ENCODE measurements at places on chromosomes 11 and 22. TPM values are rescaled to one million over a fixed set of nuclear protein-coding genes. Genes with fewer than 3 reads are reported as not detected.

The SERPING1 gene
- not detected for total RNA-seq

The DAGLA gene
- total RNA-seq: 0.07 TPM

The CCDC73 gene
- 0.11 TPM for total RNA-seq

The PGR gene
- total RNA-seq: not detected

The JRKL gene
- total RNA-seq: 12.9 TPM

The GRAP2 gene
- 44.1 TPM for total RNA-seq

The FEN1 gene
- total RNA-seq: 131 TPM

The ADAMTS8 gene
- not detected for total RNA-seq

DNA sequence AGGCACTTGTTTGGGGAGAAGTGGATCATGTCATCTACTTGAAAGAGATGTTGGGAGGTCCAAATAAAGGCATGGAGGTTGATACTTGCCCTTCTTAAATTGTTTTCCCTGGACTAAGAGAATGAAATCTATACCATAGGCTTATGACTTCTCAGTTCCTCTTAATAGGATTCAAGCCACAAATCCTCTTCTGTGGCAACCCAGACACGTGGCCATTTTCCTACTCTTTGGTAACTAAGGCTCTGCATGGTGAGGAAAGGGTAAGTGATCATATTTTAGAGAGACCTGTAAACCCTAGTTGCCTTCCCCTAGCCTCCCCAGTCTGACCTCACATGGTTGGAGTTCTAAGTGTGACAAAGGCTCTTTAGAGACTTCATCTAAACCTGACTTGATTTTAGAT is 72.9 kb upstream of the CD44 start:
- H3K36me3 ChIP-seq: peaks cover 23% of the 10 kb centered on the region
- DNase-seq: no peak
- H3K4me3 ChIP-seq: no peak overlapping the region
- peaks cover 22% of the 10 kb centered on the region for H3K4me1 ChIP-seq
- peaks cover 11% of the 10 kb centered on the region for H3K27me3 ChIP-seq
- H3K27ac ChIP-seq: no peak overlapping the region

DNA sequence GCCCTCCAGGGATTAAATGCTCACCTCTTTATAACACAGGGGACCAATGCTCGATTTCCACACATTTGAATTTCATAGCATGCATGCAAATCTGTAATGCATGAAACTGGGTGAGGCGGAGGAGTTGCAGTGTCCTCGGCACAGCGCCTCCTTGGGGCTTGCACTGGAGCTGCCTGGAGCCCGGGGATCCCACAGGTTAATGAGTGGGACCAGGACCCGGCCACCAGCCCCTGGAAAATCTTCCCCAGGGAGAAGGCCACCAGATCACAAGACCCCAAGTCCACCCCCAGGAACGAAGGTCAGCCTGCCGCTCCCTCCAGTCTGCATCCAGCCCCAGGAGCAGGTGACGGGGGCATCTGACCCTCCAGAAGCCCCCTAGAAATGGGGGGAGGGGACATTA is 119.1 kb downstream of the MN1 start:
- H3K36me3 ChIP-seq: no peaks in the 10 kb centered on the region
- no peak overlapping the region for H3K4me3 ChIP-seq
- no peaks in the 10 kb centered on the region for H3K27me3 ChIP-seq
- no peak overlapping the region for H3K27ac ChIP-seq
- H3K4me1 ChIP-seq: no peaks in the 10 kb centered on the region
- DNase-seq: no peak

DNA sequence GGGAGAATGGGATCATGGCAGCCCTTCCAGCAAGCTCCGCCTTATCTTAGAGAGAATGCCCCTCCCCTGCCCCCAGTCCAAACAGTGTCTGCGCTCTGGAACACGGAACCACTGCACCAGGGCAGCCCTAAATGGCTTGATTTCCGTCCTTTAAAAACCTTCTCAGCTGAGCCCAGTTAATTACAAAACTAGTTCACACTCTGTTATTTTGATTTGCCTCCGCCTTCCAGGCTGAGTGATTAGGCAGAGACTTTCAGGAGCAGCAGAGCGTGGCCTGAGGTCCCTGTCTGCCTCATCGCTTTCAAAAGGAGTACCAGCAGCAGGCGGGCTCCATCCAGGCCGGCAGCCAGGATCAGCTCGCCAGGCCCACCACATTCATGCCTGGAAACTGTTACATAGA is 313.0 kb downstream of the BRD1 start:
- no peaks in the 10 kb centered on the region for H3K27me3 ChIP-seq
- no peak overlapping the region for H3K4me3 ChIP-seq
- H3K36me3 ChIP-seq: peaks cover 23% of the 10 kb centered on the region
- no peak overlapping the region for H3K27ac ChIP-seq

DNA sequence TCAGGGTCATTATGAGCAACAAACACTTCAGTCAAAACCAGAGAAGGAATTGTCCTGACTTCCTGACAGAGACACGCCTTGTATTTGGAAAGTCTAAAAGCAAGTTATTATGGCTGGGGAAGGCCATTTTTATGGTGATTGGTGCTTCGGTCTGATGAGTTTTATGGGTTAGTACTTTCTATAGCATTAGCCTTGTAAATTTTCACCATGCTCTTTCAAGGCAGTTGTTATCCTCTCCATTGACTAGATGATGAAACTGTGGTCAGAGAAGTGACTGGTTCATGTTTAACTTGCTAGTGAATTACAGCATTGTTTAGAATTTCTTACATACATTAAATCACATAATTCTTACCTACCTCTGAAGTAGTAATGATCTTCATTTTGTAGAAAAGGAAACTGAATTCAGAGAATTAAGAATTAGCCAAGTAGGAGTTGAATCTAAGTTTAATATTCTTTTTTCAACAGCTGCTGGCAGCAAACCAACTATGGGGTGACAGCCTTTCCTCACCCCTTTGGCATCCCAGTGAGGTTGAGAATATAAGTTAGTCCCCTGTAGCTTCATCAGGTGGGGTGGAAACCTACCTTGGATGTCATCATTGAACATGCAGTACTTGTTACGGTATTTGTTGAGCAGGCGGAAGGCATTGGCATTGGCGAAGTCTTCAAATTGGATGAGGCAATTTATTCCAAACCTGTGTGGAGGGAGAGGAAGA is 90.0 kb downstream of the CCDC81 start:
- DNase-seq: no peak
- no peak overlapping the region for H3K27ac ChIP-seq
- H3K36me3 ChIP-seq: no peaks in the 10 kb centered on the region
- peaks cover 11% of the 10 kb centered on the region for H3K4me1 ChIP-seq
- no peak overlapping the region for H3K4me3 ChIP-seq

GRCh38 chr22:47189056-47189916 is 426.8 kb downstream of the TBC1D22A start:
- no peak overlapping the region for H3K4me3 ChIP-seq
- H3K27me3 ChIP-seq: no peaks in the 10 kb centered on the region
- H3K4me1 ChIP-seq: no peaks in the 10 kb centered on the region
- H3K27ac ChIP-seq: no peak overlapping the region

GRCh38 chr11:57322256-57323166 is 2.2 kb downstream of the TNKS1BP1 start:
- DNase-seq: no peak
- H3K27ac ChIP-seq: peak overlapping the region; percentile 40
- H3K4me1 ChIP-seq: peaks cover 36% of the 10 kb centered on the region

GRCh38 chr11:108853864-108854263 is 189.0 kb downstream of the DDX10 start:
- peaks cover 26% of the 10 kb centered on the region for H3K4me1 ChIP-seq
- no peaks in the 10 kb centered on the region for H3K27me3 ChIP-seq
- no peak for DNase-seq
- peak overlapping the region; percentile 74 for H3K4me3 ChIP-seq
- peak overlapping the region; percentile 57 for H3K27ac ChIP-seq

DNA sequence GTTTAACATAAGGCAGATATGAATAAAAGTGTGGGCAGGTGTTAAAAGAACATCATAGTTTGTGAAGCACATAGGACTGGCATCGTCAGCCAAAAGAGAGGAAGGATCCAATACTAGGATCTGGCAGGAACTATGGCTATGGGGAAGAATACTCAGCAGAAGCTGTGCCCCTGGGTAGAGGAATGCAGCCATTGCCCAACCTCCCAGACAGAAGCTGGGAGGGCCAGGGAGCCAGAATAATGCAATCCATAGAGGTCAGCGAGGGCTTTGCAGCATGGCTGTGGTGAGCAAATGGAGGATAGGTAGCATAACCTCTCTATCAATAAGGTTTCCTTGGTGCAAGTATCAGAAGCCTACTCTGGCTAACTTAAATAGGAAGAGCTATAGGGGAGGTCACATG is 11.7 kb upstream of the CSTF3 start:
- DNase-seq: no peak
- H3K27ac ChIP-seq: no peak overlapping the region
- H3K4me1 ChIP-seq: peaks cover 4% of the 10 kb centered on the region
- H3K4me3 ChIP-seq: no peak overlapping the region
- H3K27me3 ChIP-seq: no peaks in the 10 kb centered on the region
- no peaks in the 10 kb centered on the region for H3K36me3 ChIP-seq

- no peak overlapping the region for H3K27ac ChIP-seq
- DNase-seq: no peak
- H3K36me3 ChIP-seq: no peaks in the 10 kb centered on the region
- no peak overlapping the region for H3K4me3 ChIP-seq
Observed at GRCh38 chr11:8032122-8032521, 45.0 kb downstream of the EIF3F start.

- no peak overlapping the region for H3K4me3 ChIP-seq
- H3K27ac ChIP-seq: no peak overlapping the region
- peaks cover 3% of the 10 kb centered on the region for H3K27me3 ChIP-seq
- no peaks in the 10 kb centered on the region for H3K4me1 ChIP-seq
Observed at GRCh38 chr11:117668321-117668751, 128.7 kb downstream of the DSCAML1 start.

DNA sequence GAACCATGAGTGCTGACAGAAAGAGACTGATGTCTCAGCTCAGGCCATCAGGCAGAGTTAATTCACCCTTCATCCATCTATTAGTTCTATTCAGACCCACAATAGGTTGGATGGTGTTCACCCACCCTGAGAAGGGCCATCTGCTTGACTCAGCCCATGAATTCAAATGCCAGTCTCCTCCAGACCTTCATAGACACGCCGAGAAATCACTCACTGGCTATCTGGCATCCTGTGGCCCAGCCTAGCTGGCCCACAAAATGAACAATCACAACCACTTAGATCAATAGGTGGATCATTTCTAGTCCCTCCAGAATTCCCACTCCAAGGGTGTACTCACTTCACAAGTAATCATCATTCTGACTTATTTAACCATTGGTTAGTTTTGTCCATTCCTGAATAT is 58.2 kb downstream of the MYEOV start:
- H3K4me1 ChIP-seq: peaks cover 7% of the 10 kb centered on the region
- H3K27me3 ChIP-seq: no peaks in the 10 kb centered on the region
- H3K36me3 ChIP-seq: no peaks in the 10 kb centered on the region
- DNase-seq: no peak
- H3K4me3 ChIP-seq: no peak overlapping the region

GRCh38 chr11:75907906-75908527 is 93.0 kb downstream of the UVRAG start:
- H3K27ac ChIP-seq: no peak overlapping the region
- H3K27me3 ChIP-seq: peaks cover 21% of the 10 kb centered on the region
- peaks cover 32% of the 10 kb centered on the region for H3K4me1 ChIP-seq
- no peak for DNase-seq
- peaks cover 26% of the 10 kb centered on the region for H3K36me3 ChIP-seq

- peaks cover 37% of the 10 kb centered on the region for H3K36me3 ChIP-seq
- peak overlapping the region; percentile 78 for H3K4me3 ChIP-seq
- peaks cover 56% of the 10 kb centered on the region for H3K4me1 ChIP-seq
Observed at GRCh38 chr11:102306048-102306597, 11.2 kb upstream of the BIRC3 start.

GRCh38 chr11:106482917-106483785 is 405.7 kb downstream of the AASDHPPT start:
- DNase-seq: no peak
- H3K4me1 ChIP-seq: no peaks in the 10 kb centered on the region
- no peak overlapping the region for H3K27ac ChIP-seq
- H3K27me3 ChIP-seq: no peaks in the 10 kb centered on the region
- no peaks in the 10 kb centered on the region for H3K36me3 ChIP-seq
- no peak overlapping the region for H3K4me3 ChIP-seq

DNA sequence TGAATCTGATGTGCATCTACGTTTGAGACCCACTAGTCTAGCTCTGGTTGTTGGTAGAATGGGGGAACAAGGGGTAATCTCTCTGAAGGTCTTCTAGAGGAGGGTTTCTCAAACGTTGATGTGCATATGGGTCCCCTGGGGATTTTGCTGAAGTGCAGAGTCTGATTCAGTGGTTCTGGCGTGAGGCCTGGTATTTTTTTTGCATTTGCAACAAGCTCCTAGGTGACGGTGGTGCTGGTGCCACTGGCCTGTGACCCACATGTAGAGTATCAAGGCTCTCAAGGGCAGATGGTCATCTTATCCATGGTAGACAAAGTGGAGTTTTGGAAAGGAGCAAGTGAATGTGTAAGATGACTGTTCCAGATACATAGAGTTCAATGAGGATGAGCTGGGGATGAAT is 97.1 kb downstream of the CEP164 start:
- H3K27ac ChIP-seq: no peak overlapping the region
- no peak for DNase-seq
- no peaks in the 10 kb centered on the region for H3K36me3 ChIP-seq
- no peaks in the 10 kb centered on the region for H3K4me1 ChIP-seq
- H3K4me3 ChIP-seq: no peak overlapping the region
- no peaks in the 10 kb centered on the region for H3K27me3 ChIP-seq

DNA sequence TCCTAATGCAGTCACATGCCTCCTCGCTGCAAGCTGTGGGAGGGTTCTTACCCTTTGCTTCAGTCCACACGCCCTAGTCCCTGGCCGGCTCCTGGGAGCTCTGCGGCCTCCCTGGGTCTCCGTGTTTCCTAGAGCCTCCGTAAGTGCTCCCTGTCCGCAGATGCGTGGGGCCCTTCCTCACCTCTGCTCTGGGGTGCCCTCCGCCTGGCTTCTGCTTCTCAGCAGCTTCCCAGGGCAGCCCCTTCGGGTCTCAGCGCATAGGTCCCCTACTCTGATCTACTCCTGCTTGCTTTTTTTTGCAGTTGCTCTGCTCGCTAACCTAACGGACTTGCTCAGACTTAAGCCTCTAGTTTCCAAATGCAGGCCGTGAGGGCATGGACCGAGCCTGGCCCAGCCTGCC is 22.4 kb downstream of the CAPN1 start:
- H3K4me3 ChIP-seq: no peak overlapping the region
- H3K27me3 ChIP-seq: no peaks in the 10 kb centered on the region
- H3K36me3 ChIP-seq: peaks cover 27% of the 10 kb centered on the region
- no peak overlapping the region for H3K27ac ChIP-seq
- peaks cover 2% of the 10 kb centered on the region for H3K4me1 ChIP-seq
- DNase-seq: no peak

GRCh38 chr11:62242021-62242420 is at the start of gene SCGB1D2:
SCGB1D2 (plus strand) TSS chr11:62242239; CDS start chr11:62242308, 69 bp downstream.
- no peaks in the 10 kb centered on the region for H3K4me1 ChIP-seq
- H3K27ac ChIP-seq: no peak within 1 kb of the TSS
- peaks cover 10% of the 10 kb centered on the region for H3K27me3 ChIP-seq
- H3K4me3 ChIP-seq: no peak within 1 kb of the TSS

- no peak overlapping the region for H3K27ac ChIP-seq
- no peak for DNase-seq
- peaks cover 4% of the 10 kb centered on the region for H3K27me3 ChIP-seq
- H3K4me3 ChIP-seq: no peak overlapping the region
Observed at GRCh38 chr22:31398231-31398630, 1.2 kb upstream of the DRG1 start.

GRCh38 chr11:73291196-73291595 is 16.9 kb upstream of the ARHGEF17 start:
- peaks cover 18% of the 10 kb centered on the region for H3K4me1 ChIP-seq
- H3K36me3 ChIP-seq: no peaks in the 10 kb centered on the region
- no peak overlapping the region for H3K4me3 ChIP-seq
- no peak for DNase-seq
- peaks cover 17% of the 10 kb centered on the region for H3K27me3 ChIP-seq

Measured in activated T-helper 2 cell treated with anti-CD3 and anti-CD28 coated beads, Interferon-gamma antibody, Interleukin-2, Interleukin-4, amounts not matched to agents 10 μg/mL and 5 μg/mL and 100 μg/mL, durations not matched to agents 14 hours and 24 hours and 36 hours (primary cell).